Prostate gland (tissue), 2 donors: ENCODE measurements at places on chromosomes 6 and 20.

- DNase-seq: no peak
Measured at GRCh38 chr20:25214819-25215218, 19.3 kb downstream of the ENTPD6 start.

- DNase-seq: no peak
Measured at GRCh38 chr6:14353281-14353680, 235.7 kb downstream of the CD83 start.

GRCh38 chr6:106138151-106138550 is 52.0 kb downstream of the PRDM1 start:
- DNase-seq: no peak

DNA sequence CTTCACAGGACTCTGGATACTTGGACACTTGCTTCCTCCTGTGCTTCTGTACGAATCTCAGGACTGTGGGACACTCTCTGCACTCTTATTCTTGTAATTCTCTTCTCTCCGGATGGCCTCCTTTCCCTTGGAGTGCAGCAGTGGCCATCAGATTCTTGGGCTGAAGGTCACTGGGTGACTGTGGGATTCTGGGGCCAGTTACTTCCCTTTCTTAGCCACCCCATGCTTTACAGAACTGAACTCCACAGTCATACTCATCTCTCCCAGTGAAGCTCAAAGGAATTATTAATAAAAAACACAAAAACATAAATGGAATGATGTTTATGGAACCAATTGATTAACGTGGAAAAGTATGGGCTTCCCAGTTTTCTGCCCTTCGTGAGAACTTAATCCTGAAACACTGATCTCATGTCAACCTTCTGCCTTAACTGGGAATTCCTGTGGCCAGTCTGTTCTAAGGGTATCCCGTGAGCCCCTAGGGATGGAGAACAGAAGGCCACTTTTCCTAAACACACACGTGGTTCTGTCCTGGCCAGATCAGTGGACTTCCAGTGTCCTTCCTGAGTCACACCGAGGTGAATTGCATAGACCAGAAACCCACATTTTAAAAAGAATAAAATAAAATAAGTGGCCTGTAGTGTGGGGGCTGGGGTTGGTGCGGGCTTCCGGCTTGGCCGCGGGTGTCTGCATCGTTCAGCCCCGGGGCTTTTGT is 23.6 kb upstream of the HLA-E start:
- no peak for DNase-seq

DNA sequence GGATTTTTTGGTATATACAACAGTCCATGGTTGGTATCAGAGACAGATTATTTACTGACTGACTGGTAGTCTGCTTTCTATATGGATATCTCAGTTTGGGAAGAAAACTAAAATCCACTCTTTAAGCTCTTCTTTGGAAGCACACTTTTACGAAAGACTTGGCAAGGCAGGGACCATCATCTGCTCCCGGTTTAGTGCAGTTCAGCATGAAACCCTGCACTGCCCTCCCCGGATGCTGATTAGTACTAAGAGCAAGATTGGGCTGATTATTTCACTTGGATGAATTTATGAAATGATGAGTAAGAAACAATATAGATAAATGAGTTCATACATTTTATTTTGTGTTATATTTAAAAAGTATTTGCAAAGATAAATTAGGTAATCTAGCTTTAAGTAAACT is 56.3 kb downstream of the RGS17 start:
- DNase-seq: no peak

GRCh38 chr6:107550906-107551305 is 61.0 kb downstream of the SOBP start:
- no peak for DNase-seq
